ENCODE measurements at places on chromosomes 2 and 18. TPM values are rescaled to one million over a fixed set of nuclear protein-coding genes. Genes with fewer than 3 reads are reported as not detected.
A peak's percentile ranks its signal among the peaks of the same experiment; 100 is the strongest.

DNA sequence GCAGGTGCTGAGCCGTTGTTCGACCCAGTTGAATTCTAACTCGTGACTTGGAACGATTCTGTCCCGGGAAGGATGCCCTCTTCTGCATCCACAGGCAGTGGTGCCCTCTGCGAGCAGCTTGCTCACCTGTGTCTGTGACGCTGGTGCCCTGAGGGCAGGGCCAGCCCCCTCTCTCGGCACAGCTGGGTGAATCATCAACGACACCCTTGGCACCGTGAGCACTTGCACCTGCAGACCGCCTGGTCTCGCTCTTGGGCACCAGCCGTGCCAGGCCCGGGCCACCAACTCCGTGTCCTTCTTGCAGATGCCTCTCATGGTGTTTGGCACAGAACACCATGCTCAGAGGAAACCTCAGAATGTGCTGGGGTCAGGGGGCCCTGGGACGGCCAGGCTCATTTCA lies 75.0 kb downstream of the SLC66A2 start:
- no peak overlapping the region for H3K27ac ChIP-seq
- H3K4me1 ChIP-seq = no peaks in the 10 kb centered on the region
- H3K4me3 ChIP-seq = no peak overlapping the region
- H3K27me3 ChIP-seq = no peaks in the 10 kb centered on the region

GRCh38 chr18:12637901-12638643 lies 19.8 kb downstream of the SPIRE1 start:
- no peaks in the 10 kb centered on the region for H3K27me3 ChIP-seq
- no peak overlapping the region for H3K27ac ChIP-seq
- DNase-seq = peak; percentile 69
- no peaks in the 10 kb centered on the region for H3K36me3 ChIP-seq

The IL37 gene
- total RNA-seq = not detected

The YWHAQ gene
- total RNA-seq = 196 TPM
